ENCODE measurements at places on chromosomes 12 and 14.
A peak's percentile ranks its signal among the peaks of the same experiment; 100 is the strongest.

DNA sequence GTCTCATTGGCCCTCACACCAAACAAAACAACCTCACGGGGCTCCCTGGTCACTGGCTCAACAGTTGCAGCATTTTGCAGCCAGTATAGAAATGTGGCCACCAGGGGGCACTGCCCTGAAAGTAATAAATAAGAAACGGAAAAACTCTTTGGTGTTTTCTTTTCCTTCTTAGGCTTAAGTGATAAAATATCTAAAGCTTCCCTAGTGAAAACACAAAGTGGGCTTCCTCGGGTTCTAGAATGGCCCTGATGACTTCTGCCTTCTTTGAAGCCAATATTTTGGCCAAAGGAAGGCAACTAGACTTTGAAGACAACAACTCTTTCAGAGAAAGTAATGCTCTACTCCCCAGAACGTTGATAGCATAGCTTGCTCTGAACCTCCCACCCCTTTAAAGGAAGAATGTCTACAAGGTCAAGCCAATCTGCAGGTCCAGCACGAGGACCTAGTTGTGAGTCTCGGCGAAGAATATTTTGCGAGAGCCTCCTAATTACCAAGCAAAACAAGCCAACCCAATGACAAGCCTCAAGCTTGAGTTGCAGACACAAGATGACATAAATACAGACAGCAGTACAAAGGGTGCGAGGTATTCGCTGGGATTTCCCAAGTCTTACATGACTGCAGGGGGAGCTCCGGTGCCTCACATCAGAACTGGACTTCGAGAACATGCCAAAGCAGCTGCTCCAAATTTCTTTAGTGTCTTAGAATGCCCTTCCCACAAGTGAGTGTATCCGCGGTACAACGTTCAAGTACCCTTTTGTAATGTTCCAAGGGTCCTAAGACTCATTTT is 2.6 kb downstream of the ITPK1 start:
- DNase-seq: peak; percentile 82

DNA sequence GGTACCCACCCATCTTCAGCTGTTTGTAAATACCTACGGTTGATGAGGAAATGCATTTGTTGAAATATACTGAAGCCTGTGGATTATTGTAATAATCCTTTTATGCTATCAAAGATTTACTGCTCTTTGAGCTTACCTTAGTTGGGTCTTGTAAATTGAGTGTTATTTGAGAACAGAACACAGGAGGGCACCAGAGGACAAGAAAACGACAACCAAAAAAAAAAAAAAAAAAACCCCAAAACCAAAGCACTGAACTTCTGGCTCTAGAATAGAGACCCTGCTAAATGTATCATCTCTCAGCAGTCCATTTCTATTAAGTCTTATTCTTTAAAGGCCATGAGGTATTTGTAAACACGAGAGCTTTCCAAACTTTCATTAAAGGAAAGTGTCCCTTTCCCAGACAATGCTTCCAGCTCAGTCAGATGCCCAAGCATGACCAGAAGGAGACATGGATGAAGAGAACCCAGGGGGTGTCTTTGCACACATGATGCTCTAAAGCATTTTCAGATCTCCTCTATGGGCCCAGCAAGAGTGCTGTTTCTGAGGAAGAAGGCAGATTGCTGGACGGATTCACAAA is 763.9 kb downstream of the NRXN3 start:
- peak; percentile 34 for DNase-seq

DNA sequence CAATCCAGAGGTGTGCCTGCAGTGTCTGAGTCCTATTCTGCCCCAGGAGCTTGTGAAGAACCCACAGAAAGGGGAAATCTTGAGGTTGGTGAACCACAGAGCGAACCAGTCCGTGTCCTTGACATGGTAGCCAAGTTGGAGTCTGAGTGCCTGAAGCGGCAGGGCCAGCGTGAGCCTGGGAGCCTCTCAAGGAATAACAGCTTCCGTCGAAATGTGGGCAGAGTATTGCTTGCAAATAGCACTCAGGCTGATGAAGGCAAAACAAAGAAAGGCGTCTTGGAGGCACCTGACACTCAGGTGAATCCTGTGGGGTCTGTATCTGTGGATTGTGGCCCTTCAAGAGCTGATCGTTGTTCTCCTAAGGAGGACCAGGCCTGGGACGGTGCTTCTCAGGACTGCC is 60.5 kb downstream of the ATG14 start:
- no peak for DNase-seq

GRCh38 chr14:104723651-104724406 is at the start of gene ADSS1:
Gene ADSS1, plus strand, starts transcription at chr14:104724229. Its CDS starts 42 bp downstream, at chr14:104724271.
- peak; percentile 35 for DNase-seq

DNA sequence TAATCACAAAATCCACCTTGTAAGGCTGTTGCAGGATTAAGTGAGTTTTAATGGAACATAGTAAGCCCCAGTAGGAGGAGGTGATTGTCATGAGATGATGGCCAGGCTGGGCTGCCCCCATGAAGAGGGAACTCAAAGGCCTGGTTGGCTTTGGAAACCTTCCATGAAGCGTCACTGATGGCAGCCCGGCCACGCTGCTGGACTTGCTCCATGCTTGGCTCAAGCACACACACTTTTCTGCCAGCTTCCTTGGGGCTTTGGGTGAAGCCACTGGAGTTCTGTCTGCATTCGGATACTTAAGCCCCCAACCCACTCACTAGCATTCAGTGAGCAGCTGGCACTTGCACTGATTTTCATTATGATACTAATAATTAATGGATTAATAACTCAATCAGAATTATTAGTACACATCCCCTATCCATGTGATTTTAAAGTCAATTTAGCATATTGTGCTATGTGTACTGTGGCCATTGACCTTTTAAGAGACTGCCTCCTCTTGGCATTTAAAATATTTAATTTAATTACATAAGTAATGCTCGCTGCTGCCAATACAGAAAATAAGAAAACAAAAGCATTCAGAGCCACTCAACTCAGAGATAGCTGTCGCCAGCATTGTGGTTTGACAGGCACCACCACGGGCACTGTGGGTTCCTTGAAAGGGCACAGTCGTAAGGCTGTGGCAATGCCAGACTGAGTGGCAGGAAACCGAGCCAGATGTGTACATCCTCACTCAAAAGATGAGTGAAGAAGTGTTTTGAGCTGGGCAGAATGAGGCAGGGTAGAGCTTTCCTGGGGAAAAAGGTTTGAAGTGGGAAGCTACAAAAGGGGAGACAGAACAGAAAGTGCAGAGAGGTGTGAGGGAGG is 15.9 kb downstream of the KRT85 start:
- DNase-seq: no peak

DNA sequence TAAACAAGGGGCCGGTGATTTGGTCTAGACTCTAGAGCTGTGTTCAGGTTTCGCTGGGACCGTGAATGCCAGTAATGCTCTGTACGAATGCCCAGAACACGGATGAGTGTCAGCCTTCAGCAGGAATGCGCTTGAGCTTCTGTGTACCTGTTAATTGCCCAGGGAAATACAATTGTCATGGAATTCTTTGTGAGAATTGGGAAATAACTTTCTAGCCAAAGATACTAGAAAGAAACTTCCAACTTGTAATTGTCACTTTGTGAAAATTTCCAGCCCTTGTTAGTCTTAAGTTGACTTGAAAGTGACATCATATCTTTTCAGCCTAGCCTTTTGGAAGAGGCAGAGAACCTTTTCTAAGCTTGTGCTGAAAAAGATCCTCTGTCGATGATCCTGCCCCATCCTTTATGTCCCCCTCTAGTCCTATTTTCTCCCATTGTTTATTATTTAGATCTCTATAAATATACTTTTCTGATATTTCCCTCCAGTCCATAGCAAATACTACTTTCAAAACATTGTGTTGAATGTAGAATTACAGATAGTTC is 2.7 kb downstream of the CHST11 start:
- no peak for DNase-seq

- no peak for DNase-seq
Measured at GRCh38 chr12:1858456-1858855, 38.1 kb downstream of the LRTM2 start.

- DNase-seq: no peak
Measured at GRCh38 chr12:32420356-32420755, 21.0 kb downstream of the FGD4 start.

GRCh38 chr12:3200032-3200617 is 122.9 kb downstream of the TSPAN9 start:
- peak; percentile 26 for DNase-seq

DNA sequence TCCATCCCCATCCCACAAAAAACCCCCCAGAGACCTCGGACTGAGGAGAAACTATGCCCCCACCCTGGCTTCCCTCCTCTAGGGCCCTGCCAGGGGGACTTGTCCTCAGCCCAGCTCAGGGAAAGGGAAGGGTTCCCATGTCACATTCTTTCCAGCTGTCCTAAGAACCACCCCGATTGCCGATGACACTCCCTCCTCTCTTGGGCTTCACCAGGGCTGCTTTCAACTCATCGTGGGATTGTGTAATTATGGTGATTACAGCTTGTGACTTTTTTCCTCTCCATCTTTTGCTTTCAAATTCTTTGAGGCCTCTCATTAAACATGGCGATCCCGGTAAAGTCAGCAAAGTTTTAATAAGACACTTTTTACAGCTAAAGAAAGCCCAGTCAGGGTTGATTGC is 344.0 kb downstream of the DPF3 start:
- peak; percentile 13 for DNase-seq

DNA sequence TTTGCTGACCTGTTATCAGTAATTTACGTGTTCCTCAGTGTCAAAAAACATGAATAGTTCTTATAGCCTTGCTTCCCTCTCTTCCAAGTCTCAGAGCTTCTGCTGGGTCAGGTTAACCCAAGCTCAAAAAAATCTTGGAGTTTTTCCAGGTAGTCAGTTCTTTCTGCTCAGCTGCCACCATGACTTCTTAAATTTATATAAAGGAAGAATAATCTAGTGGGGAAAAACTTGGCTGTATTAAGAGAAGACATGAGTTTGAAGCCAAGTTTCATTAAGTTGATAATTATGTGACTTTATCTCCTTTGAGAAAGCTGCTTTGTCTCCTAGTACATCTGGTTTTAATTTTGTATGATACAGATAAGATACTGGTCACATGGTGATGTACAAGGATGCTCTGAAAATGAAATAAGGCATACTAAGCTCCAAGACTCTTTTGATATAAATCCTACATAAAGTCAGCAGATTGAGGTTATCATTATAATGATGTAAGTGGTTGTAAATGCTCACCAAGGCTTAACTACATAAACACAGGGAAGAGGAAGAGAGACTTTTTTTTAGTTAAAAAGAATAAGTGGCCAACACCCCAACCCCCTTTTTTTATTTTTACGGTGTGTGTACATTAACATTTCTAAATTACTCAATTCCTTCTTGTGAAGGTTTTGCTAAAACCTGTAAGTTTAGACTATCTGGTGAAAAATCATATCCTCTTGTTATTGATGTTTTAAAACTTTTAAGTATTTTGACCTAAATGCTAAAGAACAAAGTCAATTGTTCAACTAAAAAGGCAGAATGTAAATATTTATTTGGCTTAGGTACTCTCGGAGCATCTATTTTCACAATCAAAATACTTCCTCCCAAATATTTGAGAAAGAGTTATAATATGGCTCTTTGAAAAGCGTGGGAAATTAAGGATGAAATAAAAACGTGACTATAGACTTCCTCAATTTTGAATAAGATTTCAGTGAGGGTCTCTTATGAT is 84.1 kb upstream of the SLC38A2 start:
- no peak for DNase-seq

DNA sequence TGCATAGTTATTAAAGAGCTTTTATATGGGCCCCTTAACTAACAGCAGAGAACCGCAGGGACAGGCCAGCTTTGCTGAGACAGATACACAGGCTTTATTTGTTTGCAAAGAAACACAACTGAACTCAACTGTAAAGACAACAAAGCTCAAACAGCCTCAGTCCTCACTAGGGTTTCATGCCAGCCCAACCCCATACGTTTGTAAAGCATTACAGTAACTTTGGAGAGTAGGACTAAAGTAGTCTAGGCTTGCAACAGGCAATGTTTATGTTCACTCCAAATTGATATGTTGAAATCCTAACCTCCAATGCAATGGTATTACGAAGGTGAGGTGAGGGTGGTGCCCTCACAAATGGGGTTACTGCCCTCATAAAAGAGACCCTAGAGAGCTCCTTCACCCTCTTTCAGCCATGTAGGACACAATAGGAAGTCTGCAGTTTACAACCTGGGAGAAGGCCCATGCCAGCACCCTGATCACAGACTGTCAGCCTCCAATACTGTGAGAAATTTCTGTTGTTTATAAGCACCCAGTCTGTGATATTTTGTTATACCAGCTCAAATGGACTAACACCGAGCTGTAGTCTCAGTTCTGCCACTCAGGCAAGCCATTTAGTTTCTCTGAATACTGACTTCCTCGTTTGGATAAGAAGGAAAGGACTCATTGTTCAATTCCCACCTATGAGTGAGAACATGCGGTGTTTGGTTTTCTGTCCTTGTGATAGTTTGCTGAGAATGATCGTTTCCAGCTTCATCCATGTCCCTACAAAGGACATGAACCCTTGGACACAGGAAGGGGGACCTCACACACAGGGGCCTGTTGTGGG is 35.2 kb downstream of the PPM1H start:
- no peak for DNase-seq
